ENCODE measurements at places on chromosomes 16 and 17.
A peak's percentile ranks its signal among the peaks of the same experiment; 100 is the strongest.

GRCh38 chr17:67753026-67753425 is 35.3 kb downstream of the NOL11 start:
- no peak for DNase-seq

GRCh38 chr17:82566129-82566960 is 46.8 kb downstream of the FOXK2 start:
- DNase-seq: no peak

DNA sequence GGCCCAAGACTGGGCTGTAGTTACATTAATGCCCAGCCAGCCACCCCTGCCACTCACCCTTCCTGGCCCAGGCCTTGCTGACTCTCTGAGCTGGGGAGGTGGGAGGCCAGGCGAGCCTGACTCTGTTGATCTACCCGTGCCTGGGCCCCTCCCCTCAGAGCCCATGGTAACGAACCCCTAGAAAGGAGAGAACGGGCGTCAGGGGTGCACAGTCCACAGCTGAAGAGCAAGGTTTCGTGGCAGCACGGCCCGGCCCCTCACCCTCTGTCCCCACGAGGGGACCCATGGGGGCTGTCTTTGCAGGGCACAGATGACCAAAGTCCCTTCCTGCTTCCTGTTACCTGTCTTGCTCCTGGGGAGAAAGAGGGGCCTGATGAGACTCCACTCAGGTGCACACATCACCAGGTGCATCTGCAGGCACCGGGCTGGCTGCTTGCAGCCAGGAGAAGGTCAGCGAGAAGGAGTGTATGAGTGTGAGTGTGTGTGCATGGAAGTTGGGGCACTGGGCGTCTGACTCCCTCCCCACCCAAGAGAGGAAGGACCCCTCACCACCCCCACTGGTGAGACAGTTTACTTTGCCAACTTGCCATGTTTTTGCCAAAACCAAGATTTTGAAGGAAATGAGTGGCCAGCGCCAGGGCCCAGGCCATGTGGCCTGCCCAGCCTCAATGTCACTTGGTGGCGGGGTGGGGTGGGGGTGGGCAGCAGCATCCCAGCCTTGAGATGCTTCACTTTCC is 359.1 kb downstream of the SEC14L1 start:
- DNase-seq: no peak

- no peak for DNase-seq
These were observed 73.9 kb downstream of the RPH3AL start for GRCh38 chr17:278676-279059.

- DNase-seq: no peak
These were observed 633 bp downstream of the CDR2 start for GRCh38 chr16:22373662-22374310.

DNA sequence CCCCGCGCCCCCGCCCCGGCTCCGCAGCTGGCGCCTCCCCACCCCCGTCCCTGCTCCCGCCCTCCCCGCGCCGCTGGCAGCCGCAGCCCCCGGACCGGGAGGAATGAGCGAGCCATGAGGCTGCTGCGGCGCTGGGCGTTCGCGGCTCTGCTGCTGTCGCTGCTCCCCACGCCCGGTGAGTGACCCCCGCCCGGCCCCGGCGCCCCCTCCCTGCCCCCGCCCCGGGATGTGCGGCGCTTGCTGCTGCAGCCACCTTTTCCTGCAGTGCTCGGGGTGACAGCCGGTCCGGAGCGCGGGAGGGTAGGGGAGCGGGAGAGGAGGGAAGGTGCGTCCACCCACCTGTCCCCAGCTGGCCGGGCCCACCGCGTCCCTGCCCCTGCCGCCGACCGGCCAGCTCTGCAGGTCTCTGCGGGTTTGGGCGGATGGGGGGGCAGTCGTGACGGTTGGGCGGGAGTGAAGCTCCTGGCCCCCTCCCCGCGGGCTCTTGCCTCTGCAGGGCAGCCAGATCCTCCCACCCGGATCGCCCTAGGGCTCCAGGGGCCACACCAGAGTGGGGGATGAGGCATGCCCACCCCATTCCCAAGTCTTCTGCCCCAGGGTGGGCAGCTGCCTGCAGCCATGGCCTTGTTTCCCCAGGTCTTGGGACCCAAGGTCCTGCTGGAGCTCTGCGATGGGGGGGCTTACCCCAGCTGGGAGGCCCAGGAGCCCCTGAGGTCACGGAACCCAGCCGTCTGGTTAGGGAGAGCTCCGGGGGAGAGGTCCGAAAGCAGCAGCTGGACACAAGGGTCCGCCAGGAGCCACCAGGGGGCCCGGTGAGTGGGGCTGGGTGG is 513 bp downstream of the ADAM11 start:
- DNase-seq: no peak

GRCh38 chr16:81378049-81378448 is 63.3 kb downstream of the GAN start:
- DNase-seq: no peak

- no peak for DNase-seq
These were observed 10.6 kb downstream of the SSTR5 start for GRCh38 chr16:1082952-1083675.

DNA sequence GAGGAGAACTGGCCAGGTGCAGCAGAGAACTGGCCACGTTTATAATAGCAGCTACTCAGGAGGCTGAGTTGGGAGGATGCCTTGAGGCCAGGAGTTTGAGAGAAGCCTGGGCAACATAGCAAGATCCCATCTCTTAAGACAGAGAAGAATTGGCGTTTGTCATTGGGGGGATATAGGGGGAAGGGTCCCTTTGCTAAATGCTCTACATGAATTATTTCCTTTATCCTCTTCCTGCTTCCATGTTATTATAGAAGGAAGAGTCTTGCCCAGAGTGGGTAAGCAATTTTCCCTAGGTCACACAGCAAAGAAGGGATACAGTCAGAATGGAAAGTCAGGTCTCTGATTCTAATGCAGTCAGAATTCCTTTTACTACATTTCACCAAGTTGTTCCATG is 68.0 kb downstream of the MYH11 start:
- DNase-seq: no peak

- no peak for DNase-seq
These were observed 29.9 kb downstream of the ACTG1 start for GRCh38 chr17:81482673-81483072.

DNA sequence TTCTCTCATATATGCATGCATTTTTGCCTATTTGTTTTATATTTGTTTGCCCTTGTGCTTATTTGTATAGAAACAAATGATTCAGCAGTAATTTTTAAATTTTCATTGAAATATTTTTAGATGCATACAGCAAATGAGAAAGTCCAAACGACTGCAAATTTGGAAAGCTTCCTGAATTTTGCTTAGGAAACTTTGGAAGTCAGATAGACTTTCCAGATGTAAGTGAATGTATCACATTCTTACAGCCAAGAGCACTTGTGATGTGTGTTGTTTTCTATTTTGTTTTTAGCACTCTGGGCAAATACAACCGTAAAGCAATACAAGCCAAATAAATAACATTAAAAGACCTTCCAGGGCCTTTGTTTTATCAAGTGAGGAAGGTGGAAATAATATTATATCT is 680.8 kb upstream of the CDH8 start:
- DNase-seq: no peak

- no peak for DNase-seq
These were observed 45.8 kb downstream of the RTN4RL1 start for GRCh38 chr17:1979182-1979985.

DNA sequence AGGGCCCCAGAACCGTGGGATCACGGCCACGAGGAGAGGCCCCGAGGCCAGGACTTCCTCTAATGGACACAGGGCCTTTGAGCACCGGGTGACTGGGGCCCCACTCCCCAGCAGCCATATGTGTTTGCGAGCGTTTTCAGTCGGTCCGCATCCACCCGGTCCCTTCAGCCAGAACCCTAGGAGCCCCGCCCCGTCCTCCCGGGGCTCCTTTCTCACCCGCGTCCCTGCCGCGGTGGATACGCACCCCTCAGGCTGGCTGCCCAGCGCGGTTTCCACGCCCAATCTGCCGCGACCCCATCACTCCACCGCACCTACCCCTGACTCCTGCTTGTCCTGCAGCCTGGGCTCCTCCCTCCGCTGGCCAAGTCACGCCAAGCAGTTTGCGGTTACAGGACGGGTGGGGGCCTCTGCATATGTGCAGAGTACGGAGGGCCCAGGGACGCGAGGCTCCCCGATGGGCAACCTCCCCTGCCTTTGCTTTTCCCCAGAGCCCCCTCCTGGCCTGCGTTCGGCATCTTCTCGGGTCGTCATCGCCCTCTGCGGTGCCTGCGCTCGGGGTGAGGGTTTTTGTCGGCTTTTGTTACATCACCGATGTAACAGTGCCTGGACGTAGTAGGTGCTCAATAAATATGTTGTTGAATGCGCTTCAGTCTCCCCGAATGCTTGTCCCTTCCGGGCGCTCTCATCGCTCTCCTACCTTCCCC is 1.0 kb upstream of the TTYH2 start:
- DNase-seq: no peak

- no peak for DNase-seq
These were observed 6.0 kb downstream of the RSPRY1 start for GRCh38 chr16:57192146-57192545.

DNA sequence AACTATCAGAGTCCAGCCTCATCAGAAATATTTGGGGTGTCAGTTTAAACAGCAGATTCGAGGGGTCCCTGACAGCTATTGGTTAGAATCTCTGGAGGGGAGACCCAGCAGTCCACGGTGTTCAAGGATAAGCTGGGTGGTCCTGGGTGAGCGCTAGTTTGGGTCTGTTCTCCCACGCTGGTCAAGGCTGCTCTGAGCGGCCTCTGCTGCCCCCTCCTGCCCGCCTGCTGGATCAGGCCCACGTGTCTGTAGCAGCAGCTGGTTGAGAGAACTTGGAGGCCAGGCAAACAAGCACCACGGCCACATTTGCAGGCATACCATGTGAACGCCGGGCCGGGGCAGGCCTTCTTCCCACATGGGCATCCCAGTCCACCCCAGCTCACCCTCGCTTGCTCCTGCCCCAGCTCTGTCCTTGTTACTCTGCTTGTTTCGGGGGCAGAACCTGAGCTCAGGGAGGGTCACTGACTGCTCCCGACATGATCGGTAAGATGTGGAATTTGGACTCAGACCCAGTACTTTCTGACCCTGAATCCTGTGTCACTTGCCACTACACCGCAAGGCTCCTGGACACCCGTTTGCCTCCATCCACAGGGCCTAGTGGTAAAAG is 7.4 kb downstream of the FOXF1 start:
- peak; percentile 63 for DNase-seq

GRCh38 chr17:61202564-61202963 is 197.1 kb upstream of the TBX2 start:
- no peak for DNase-seq

DNA sequence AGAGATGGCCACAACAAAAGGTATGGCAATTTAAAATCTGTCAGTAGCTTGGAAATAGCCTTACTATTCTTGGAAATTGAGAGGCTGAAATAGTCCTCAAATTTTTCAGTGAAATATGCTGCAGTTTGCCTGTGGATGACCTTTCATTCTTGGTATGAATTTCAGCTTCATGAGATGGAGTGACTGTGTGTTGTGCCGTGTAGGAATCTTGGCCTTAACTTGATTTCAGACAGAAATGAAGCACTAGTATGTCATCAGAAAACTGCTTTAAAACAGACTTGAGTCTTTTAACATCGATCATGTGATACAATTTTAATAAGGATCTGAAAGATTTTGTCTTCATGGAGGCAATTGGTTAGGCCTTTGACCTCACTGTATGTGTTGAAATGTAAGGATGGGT is 247.2 kb downstream of the CNTNAP4 start:
- DNase-seq: no peak

DNA sequence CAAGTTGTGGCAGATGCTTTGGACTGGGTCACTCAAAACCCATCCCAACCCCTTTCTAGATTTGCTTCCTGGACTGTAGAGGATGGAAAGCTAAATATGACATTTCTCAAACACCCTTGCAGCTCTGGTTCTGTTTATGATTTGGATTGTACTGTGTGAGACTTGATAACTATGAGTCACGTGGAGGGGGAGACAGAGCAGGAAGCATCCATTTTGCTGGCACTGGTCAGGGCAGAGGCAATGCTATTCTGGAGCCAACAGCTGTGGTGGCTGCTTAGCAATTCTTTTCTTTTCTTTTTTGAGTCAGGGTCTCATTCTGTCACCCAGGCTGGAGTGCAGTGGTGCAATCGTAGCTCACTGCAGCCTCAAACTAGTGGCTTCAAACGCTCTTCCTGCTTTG is 13.6 kb upstream of the TERF2 start:
- DNase-seq: no peak

GRCh38 chr17:34703533-34703932 is 124.2 kb downstream of the TMEM132E start:
- no peak for DNase-seq

GRCh38 chr17:259341-259976 is 78.0 kb upstream of the DOC2B start:
- DNase-seq: no peak

- DNase-seq: no peak
These were observed 1.7 kb downstream of the HEXIM1 start for GRCh38 chr17:45149669-45150664.

- DNase-seq: peak; percentile 43
These were observed 44.8 kb downstream of the PITPNC1 start for GRCh38 chr17:67421869-67422273.

- no peak for DNase-seq
These were observed 750.9 kb upstream of the GOT2 start for GRCh38 chr16:59484833-59485516.

DNA sequence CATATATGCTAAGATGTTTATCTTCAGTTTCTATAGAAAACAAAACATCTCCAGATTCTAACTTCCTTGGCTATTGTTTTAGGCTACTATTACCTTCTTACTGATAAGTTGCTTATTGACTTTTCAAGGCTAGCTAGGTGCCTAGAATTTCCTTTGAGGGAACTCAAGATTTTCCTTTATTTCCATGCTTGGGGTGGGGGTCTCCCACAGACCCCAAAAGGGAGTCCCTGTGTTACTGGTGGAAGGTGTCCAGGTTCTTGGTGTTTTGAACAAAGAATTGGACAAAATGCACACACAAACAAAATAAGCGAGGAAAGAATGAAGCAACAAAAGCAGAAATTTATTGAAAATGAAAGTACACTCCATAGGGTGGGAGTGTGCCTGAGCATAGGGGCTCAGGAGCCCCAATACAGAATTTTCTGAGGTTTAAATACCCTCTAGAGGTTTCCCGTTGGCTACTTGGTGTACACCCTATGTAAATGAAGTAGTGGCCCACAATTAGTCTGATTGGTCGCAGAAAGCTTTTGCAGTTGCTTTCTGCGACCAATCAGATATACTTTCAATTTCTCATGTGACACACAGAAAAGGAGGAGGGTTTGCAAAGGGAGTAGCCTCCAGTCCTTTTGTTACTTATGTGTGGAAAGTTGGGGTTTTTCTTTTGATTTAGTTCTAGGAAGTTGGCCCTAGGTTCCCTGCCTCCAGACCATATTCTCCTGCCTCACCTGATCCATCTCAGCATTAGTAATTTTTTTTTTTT is 67.5 kb downstream of the MARF1 start:
- DNase-seq: no peak

Data from AG09319 (cell line).